ENCODE measurements at places on chromosomes 11 and 22.

DNA sequence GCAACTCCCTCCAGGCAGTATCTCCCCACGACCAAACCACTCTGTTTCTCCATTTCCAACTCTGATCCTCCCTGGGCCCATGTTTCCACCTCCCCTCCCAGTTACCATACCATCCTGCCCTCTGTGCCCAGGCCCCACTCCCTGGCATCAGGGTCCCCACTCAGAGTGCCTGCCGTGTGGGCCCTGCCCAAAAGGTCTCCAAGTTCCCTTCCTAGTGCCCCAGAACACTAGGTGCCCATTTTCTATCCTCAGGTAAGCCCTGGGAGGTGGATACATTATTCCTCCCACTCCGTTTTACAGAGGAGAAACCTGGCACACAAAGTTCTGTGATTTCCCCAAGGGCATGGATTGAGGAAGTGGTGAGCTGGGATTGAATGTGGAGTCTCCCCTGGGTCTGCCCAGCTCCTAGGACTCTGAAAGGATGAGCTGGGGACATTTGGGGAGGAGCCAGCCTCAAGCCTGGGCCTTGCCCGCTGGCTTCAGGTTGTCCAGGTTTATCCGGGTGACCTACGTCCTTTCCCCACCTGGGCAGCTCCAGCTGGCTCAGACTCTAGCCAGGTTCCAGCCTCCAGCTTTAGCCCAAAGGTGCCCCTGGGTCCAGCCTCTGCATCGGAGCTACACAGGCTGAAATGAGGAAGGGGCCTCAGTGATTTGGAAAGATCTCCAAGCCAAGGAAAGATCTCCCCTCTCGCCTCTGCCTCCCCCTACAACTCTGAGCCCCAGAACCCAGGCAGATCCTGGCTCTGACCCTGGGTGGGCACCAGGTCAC is 2.2 kb upstream of the GSTT4 start:
- no peak for DNase-seq

GRCh38 chr11:112297248-112297866 is 36.7 kb upstream of the PLET1 start:
- DNase-seq, result no peak

GRCh38 chr11:59225017-59225416 is 12.3 kb upstream of the MPEG1 start:
- DNase-seq, result no peak

DNA sequence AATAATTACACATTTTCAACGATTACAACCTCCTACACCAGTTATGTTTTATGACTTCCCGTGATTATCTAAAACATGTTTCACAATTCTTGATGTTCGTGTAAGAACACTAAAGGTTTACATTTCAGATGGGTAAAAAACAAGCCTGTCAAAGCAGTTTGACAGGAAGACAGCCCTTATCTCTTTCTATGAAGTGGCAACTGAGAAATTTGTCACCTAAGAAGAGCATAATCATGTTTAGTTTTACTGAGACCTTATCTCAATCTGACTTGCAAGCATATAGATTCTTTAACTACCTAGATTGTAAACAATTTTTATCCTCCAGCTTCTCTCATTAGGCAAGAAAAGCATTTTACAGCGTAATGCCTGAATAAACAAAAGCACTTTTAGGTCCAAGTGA is 218.4 kb upstream of the ZBED5 start:
- no peak for DNase-seq

- DNase-seq, result no peak
Measured at GRCh38 chr22:17162731-17163130, 3.7 kb upstream of the HDHD5 start.
